ENCODE measurements at places on chromosomes 3 and 15.

- DNase-seq: no peak
Observed at GRCh38 chr3:177106184-177106583, 91.1 kb downstream of the TBL1XR1 start.

GRCh38 chr3:14784087-14784681, 34.6 kb upstream of the FGD5 start:
- DNase-seq: no peak

GRCh38 chr3:16928386-16929132, 43.8 kb downstream of the PLCL2 start:
- no peak for DNase-seq

GRCh38 chr3:45544024-45544716, 50.4 kb upstream of the LIMD1 start:
- no peak for DNase-seq

- DNase-seq: no peak
Observed at GRCh38 chr3:37814547-37814946, 47.1 kb upstream of the CTDSPL start.

DNA sequence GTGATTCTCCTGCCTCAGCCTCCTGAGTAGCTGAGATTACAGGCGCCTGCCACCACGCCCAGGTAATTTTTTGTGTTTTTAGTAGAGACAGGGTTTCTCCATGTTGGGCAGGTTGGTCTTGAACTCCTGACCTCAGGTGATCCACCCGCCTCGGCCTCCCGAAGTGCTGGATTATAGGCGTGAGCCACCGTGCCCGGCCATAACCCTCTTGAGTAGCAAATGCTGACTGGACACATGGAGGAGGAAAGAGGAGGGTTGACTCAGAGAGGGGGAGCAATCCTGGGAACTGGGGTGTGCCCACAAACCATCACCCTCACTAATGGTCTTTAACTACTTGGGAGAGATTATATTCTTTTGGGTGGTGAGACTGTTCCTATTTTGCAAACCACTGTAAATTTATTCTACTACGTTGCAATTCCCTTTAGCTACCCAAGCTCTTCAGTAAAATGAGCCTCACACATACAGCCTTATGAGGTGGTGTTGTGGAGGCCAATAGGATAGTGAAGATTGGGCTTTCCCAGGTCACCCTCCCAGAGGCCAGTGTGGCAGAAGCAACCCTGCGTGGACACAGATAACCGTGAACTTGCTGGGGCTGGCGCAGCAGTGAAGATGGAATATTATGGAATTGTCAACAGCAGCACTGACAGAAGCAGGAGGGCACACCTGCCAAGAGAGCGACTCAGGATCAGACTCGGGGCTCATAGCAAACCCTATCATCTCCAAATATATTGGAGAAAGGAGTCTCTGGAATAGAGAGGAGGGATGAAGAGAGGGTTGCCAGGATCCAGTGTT, 37.4 kb downstream of the TLNRD1 start:
- no peak for DNase-seq

GRCh38 chr15:71709808-71710418, 100.4 kb upstream of the NR2E3 start:
- DNase-seq: no peak

GRCh38 chr3:111324151-111324550, 217.8 kb upstream of the CD96 start:
- no peak for DNase-seq

DNA sequence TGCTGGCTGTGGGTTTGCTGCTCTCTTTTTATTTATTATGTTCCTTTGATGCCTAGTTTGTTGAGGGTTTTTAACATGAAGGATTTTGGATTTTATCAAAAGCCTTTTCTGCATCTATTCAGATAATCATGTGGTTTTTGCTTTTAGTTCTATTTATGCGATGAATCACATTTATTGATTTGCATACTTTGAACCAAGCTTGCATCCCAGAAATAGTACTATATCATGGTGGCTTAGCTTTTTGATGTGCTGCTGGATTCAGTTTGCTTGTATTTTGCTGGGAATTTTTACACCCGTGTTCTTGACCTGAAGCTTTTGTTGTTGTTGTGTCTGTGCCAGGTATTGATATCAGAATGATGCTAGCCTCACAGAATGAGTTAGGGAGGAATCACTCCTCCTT, 48.4 kb downstream of the MCTP2 start:
- DNase-seq: no peak

DNA sequence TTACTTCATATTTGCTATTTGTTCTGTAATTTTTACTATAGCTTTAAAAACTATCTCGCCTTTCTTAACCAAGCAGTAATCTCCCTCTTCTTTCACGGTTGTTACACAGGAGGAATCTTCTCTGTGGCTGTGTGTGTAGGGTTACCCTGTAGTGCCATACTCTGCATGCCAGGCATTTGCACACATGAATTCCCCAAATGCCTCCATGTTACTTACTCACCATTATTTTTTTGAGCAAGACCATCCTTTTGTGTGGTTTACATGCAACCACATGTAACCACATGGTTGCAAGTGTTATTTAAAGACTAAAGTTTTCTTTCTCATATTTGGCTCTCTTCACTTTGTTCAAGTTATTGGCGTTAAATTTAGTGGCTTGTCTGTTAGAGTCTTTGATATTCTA, 45.5 kb downstream of the HPS3 start:
- no peak for DNase-seq

GRCh38 chr15:101187820-101188636, 63.8 kb downstream of the CHSY1 start:
- DNase-seq: no peak

- DNase-seq: peak; percentile 42
Observed at GRCh38 chr3:39000008-39000450, 51.7 kb downstream of the SCN11A start.

DNA sequence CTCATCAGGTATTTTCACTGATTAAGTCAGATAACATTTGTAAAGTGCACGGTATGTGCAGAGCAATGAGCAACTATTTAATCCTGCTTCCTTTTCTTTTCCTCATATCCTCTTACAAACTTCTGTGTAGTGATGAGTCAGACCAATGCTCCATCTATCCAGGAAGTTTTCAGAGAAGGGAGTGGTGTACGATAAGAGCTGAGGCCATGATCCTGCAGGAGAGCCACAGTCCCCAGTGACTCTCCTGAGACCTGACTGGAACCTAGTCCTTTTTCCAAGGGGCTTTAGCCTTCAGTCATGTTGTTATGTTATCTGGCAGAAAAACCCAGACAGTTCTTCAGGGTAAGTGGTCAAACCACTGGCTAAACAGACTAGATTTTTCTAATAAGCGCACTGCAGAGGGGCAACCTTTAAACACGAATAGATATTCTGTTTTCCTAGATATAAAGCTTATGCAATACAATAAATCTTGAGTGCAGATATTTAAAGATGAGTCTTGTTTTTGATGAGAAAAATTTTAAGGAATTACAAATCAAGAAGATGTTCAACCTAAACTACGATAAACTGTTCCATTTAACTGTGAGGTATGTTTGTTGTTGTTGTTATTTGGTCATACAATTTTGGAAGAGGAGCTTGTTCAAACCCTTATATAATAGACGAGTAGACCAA, 110.5 kb upstream of the RAP2B start:
- no peak for DNase-seq

- no peak for DNase-seq
Observed at GRCh38 chr3:149570016-149570415, 87.8 kb downstream of the WWTR1 start.

GRCh38 chr3:76908156-76908555, 131.7 kb upstream of the ROBO2 start:
- no peak for DNase-seq

DNA sequence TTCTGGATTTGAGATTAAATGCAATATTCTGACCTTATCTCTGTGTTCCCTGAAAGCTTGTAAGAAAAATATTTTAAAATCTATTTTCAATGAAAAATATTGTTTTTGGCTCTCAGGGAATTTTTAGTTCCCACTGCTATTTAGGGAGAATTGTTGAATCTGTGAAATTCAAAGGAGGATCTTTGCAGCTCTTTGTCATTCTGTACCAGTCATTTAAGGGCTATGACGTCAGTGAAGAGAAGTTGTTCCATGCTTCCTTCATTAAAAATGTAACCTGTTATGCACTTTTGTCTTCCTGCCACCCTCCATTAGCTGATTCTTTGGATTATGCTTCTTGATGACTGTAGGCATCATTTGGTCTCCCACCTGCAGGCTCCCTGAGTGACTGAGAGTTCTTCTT, 427.8 kb upstream of the C2CD4B start:
- DNase-seq: no peak

DNA sequence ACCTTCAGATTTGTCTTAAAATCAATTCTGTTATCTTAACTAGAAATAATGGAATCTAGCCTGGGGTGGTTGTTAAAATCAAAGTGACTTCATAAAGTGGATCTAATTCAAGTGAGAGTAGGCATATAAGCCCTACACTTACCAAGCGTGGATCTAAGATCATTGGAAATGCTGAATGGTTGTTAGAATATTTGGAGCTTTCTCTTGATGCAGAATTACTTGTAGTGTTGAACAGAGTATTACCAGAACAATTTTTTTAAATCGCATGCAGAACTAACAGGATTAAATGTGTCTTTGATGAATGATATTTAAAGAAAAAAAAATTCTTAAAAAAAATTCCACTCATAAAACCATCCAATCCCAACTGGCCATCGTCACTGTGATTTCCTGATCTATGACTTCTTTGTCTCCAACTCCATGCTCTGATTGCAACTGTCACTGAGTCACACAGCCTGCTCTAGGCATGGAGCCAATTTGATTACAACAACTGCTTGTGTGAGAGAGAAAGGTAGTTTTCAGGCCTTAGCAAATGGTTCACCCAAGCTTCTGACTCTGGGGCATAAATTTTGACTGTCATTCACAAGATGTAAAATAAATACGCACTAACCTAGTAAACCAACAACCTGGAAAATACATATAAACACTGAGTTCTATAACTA, 25.9 kb upstream of the SPRED1 start:
- no peak for DNase-seq

GRCh38 chr3:172622916-172623700, 87.8 kb downstream of the NCEH1 start:
- peak; percentile 25 for DNase-seq

- no peak for DNase-seq
Observed at GRCh38 chr3:7793786-7794185, 707.8 kb upstream of the LMCD1 start.

DNA sequence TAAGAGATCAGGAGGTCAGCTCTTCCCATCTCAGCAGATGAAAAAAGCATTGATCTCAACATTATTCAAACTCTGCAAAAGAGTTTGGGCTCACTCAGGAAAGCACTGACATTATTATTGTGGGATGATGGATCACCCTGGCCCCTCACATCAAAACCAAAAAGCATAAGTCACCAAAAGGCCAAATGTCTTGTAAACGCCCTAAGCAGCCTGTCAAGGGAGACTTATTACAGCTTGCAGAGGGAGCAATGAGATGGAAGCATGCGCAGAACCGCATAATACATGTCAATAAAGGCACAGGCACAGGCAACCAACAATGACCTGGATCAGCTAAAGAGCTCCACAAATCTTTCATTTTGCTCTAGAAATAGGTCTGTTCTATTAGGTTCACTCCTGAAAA, 4.6 kb downstream of the FSIP1 start:
- DNase-seq: peak; percentile 42

- no peak for DNase-seq
Observed at GRCh38 chr15:28892789-28893610, 7.2 kb downstream of the APBA2 start.

DNA sequence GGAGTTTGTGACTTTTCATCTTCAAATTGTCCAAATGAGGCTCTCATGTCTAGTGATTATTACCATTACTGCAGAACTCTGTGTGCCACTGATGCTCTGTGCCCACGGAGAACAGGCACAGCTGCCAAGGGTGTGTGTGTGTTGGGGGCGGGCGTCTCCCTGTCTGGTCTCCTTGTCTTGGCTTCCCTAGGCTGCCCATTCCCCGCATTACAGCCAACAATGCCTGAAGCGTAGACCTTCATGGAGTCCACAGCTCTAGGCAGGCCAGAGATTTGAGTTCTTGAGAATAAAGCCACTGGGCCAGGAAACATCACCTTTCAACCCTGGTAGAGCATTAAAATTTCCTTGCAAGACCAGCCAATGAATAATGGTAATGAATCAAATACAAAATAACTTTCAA, 42.7 kb downstream of the CCNB2 start:
- no peak for DNase-seq

DNA sequence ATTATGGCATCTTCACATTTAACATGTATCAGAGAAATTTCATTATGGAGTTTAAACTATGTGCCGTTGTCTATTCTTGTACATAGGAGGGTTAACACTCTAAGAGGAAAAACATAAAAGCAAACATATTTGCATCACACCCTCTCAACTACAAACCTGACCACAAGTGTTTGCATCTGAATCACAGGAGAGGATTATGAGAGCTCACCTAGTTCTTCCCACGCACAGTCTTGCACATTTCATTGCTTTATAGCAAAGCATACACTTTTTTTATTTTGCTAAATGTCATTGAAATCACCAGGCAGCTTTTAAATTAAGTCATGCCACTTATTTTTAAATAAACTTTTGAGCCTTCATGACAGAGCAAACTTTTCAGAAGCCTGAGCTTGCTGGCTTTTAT, 12.5 kb downstream of the TRAT1 start:
- DNase-seq: no peak

- no peak for DNase-seq
Observed at GRCh38 chr15:50046159-50046558, 72.9 kb downstream of the ATP8B4 start.
